NCI-H345 (cell line): ENCODE measurements at places on chromosomes 7 and 10.

DNA sequence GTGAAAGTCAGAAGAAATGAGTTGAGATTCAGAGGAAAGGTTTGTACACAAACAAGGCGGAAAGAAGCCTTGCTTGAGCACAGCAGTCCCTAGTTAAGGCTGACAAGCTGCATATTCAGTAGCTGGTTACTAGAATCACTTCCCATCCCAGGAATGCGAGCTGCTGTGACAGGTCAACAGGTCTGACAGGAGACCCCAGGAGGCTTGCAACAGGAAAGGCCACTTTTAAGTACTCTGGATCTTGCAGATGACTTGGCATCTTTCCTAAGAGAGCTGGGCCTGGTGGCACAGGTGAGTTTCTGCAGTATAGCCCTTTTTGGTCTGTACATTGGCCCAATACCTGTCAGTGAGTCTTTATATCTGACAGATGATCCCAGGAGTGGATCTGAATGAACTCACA, 35.7 kb upstream of the UNC5B start:
- DNase-seq, result no peak

DNA sequence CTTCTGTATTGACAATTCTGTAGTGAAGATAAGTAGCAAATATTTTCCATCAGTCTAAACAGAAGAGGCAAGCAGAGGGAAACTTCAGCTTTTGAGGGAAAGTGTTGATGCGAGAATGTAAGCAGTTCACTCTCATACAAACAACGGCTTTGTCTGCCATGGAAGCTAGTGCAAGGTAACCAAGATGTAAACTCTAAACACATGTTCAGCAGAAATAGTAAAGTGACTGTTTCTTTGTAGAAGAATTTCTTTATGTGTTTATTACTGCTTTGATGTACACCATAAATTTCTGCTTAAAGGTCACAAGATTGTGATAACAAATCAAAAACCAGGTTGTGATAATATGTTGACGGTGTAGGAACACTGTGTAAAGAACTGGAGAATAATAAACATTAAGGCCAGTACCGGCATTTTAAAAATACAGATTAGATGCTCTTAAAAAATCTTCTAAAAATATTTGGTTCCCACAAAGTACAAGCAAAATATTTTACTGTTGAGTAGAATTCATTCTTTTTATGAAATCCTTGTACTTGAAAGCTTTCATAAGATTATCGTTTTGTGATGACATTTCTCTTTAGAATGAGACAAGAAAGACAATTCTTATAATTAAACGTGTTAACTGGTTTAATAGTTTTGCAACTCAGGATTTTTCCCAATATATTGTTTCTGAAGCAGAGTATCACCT, 34.2 kb downstream of the SEMA3C start:
- DNase-seq, result no peak

GRCh38 chr7:104906556-104906955, 107.4 kb upstream of the KMT2E start:
- DNase-seq, result no peak

- no peak for DNase-seq
Measured at GRCh38 chr7:70390251-70390650, 741.7 kb upstream of the GALNT17 start.

GRCh38 chr7:3464900-3465622, 164.0 kb downstream of the SDK1 start:
- DNase-seq, result no peak

- no peak for DNase-seq
Measured at GRCh38 chr7:5766321-5766761, 15.1 kb downstream of the RNF216 start.

GRCh38 chr10:110735620-110736027, 91.5 kb downstream of the RBM20 start:
- DNase-seq, result no peak

DNA sequence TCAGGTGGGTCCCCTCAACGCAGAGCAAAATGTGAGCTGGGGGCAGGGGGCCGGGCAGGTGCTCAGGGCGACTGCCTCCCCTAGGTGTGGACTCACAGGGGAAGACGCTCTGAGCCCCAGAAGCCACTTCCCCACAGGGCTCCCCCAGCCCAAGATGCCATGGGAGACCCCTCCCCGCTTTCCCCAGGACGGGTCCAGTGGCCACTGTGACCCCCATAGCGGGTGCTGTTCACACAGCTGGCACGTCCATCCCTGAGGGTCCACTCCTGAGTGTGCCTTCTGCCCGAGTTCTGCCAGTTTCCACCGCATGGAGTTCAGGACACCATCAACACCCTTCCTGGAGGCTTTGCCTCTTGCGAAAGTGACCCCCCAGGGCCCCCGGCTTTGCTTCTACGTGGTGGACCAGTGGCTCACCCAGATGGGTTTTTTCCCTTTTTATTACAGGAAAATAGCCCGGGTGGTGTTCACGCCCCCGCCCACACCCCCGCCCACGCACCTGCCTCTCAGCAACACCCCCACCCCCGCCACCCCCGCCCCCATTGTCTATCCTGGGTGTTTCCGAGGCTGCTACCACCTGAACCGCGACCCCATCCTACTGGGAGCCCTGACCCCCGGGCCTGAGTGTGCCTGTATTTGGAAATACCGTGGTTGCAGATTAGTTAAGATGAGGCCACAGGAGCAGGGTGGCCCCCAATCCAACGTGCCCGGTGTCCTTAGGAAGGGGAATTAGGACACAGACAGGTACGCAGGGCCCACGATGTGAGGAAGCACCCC, 32.0 kb downstream of the ADAP1 start:
- no peak for DNase-seq

- DNase-seq, result no peak
Measured at GRCh38 chr10:86785037-86785436, 28.6 kb downstream of the BMPR1A start.

DNA sequence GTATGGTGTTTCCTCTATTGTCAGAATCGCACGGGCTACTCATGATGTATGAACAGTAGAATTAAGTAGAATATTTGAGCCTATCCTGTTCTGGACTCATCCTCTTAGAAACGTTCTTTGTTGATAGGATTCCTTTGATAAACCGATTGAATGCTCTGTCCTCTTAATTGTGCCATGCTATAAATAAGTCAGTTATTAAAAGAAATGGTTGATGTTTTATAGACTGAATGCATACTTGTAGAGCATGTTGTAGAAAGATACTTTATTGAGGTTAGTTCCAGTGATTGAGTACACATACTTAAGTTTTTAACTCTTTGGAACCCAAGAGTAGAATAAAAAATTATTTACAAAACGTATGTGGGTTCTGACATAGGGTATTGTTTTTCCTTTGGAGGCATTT, 54.9 kb upstream of the HBP1 start:
- DNase-seq, result no peak

GRCh38 chr10:118823256-118823907, 68.6 kb upstream of the CACUL1 start:
- no peak for DNase-seq

GRCh38 chr10:52779541-52780390, 7.2 kb upstream of the MBL2 start:
- peak; percentile 32 for DNase-seq
